ENCODE measurements at places on chromosomes 4 and X. TPM values are rescaled to one million over a fixed set of nuclear protein-coding genes. Genes with fewer than 3 reads are reported as not detected.
A peak's percentile ranks its signal among the peaks of the same experiment; 100 is the strongest.

DNA sequence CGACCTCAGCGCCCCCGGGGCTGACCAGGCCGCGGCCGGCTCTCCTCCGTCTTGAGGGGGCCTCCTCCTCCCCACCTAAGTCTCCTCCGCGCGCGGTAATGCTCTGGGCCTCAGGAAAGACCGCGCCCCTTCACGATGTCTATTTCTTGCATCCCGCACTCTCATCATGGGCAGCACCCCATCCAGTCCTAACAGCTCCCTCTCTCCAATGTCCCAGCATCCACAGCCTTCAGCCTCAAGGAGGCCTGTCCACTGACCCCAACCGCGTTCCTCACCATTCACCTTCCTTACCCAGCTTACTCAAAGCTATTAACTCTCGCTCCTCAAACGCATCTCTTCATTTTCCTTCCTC, 77.5 kb downstream of the MAGED4 start:
- DNase-seq: no peak

GRCh38 chr4:48958582-48958981, 27.5 kb upstream of the CWH43 start:
- no peak for DNase-seq

DNA sequence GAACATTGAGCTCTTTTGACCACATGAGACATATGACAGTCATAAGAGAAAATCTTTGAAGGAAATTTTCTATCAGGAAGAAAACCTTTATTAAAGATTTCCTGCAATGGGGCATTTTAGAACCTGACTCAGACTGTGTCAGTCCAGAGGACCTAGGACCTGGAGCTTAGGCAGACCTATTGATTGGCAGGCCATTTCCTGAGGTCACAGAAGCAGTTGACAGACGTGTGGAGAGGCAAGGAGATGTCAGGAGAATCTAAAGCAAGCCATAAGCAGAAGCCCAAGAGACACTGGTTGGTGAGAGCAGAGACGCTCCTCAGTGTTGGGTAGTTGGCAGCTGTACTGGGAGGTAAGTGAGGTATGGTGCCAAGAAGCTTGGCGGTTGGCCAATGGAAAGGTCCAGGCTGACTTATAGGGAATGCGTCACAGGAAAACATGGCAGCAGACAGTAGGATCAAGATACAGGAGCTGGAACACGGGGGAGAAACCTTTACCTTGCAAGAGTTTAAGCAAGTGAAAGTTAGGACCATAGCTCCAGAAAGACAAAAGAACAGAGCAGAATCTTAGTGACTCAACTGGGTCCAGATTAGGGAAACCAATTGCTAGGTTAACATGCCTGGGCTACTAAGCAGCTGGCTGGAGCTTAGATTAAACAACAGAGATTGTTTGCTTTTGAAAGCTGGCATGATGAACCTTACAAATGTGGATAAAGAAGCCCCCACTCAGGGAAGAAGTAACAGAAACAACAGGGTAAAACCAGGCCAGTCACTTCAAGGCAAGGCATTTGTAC, 18.6 kb downstream of the PALLD start:
- no peak for DNase-seq

The PITX2 gene
- not detected for total RNA-seq

DNA sequence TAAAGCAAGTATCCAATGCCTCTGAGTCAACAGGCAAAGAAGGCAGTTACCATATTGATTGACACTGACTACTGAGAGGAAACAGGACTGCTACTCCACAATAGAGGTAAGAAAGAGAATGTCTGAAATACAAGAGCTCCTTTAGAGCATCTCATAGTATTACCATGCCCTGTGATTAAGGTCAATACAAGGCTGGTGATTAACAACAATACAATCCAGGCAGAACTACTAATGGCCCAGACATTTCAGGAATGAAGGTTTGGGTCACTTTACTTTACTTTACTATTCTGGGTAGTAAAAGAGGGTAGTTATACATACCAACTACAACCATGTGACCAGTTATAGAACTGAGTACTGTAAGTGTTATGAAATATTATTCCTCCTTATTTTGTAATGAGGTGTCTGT, 44.5 kb downstream of the BRWD3 start:
- no peak for DNase-seq

The PNMA5 gene
- total RNA-seq: not detected

The PRDM5 gene
- 14.9 TPM for total RNA-seq

The UCP1 gene
- not detected for total RNA-seq

GRCh38 chr4:168876106-168876505, 133.9 kb downstream of the CBR4 start:
- no peak for DNase-seq

- DNase-seq: no peak
Measured at GRCh38 chr4:5755679-5756078, 44.7 kb downstream of the EVC start.

- no peak for DNase-seq
Measured at GRCh38 chrX:123943074-123943473, 18.4 kb upstream of the STAG2 start.

GRCh38 chr4:178322524-178323183, 880.4 kb upstream of the AGA start:
- no peak for DNase-seq

The DNAAF6 gene
- total RNA-seq: not detected

- DNase-seq: no peak
Measured at GRCh38 chr4:41012293-41012692, 202.0 kb downstream of the APBB2 start.

The ZRSR2 gene
- 0.64 TPM for total RNA-seq

DNA sequence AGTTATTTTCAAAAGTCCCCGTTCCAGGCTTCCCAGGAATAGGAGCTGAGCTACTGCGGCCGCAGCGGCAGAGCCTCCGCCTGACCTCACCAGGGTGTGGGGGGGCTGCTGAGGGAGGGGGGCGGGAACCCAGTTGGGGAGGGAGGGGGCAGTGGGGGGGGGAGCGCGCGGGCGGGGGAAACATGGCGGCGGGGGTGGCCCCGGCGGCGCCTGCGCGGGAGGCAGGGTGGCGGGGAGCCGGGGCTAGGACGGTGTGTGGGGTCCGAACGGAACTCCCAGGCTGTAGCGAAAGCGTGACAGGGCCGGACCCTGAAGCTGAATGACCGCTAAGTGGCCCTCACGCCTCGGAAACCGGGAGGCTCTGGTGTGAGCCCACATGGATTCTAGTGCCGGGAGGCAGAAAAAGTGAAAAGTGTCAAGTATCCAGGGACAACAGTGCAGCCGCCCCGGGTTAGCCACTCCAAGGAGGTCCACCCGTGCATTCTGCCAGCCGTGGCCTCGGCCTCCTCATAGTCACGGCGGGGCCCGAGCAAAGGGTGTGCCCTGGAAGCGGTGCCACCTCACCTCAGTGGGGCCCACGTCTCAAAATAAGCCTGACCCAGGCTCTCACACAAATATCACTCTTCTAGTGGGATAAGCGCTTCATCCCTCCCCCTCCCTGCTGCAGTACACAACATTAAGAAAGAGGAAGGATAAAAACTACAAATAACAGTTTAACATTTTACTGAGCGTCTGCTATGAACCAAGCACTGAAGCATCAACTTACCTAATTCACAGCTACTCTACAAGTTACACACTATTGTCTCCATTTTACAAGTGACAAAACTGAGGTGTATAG, at the start of gene KLHL13:
TSS of gene KLHL13 (minus strand) at position 98 of the 838 bp plus-strand sequence. CDS start 88,337 bp downstream, outside the sequence.
- peak; percentile 63 for DNase-seq

The HMX1 gene
- total RNA-seq: not detected

DNA sequence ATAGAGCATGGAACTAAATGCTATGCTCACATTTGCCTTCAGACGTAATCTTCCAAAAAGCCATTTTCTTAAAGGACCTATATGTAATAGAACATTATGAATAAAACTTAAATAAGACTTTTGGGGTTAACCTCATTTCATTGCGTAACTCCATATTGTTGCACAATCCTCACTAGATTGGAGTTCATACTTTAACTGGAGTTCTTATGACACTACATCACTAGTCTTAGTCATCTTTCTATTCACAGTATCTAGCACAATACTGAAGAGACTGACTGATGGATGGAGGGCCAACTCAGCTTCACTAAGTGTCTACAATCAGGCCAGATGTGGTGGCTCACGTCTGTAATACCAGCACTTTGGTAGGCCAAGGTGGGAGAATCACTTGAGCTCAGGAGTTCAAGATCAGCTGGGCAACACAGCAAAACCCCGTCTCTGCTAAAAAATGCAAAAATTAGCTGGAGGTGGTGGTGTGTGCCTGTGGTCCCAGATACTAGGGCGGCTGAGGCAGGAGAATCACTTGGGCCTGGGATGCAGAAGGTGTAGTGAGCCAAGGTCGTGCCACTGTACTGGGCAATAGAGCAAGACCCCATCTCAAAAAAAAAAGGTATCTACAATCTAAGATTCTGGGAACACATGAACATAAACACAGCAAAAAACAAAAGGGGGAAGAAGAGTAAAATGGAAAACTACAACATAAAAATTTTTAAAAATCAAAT, 80.8 kb upstream of the MAB21L2 start:
- DNase-seq: no peak

DNA sequence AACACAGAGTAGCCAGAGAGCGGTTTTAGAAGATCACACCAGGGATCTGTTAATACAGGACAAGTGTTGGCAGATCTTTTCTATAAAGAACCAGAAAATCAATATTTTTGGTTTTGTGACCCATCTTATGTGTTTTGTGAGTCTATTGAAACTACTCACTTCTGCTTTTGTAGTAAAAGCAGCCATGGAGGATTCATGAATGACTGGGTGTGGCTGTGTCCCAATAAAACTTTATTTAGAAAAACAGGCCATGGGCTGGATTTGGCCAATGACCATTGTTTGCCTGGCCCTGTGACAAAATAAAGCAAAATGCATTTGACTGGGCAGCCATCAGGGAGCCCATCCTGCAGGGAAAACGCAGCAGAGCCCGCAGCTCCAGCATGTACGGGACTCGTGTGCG, 99.9 kb upstream of the ADRA2C start:
- no peak for DNase-seq

- no peak for DNase-seq
Measured at GRCh38 chrX:31092970-31093638, 21.3 kb upstream of the FTHL17 start.

DNA sequence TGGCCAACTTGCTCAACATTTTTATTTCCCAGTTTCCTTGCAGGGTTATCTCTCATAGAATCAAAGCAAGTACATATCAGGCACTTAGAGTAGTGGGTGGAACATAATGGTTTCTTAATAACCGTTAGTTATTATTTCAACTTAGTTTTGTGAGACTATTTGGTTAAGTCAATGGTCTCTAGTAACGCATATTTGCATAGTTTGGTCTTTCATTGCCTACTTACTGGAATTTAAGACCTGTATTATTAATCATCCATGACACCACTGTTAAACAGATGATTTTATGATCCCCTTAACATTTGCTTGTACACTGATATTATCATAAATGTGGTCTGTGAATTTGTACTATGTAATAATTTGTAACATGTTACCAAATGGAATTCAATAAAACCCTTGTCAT, 70.9 kb upstream of the SMIM31 start:
- DNase-seq: no peak

The AFP gene
- not detected for total RNA-seq

The USP51 gene
- 9.0 TPM for total RNA-seq

The PLA2G12A gene
- 8.9 TPM for total RNA-seq

DNA sequence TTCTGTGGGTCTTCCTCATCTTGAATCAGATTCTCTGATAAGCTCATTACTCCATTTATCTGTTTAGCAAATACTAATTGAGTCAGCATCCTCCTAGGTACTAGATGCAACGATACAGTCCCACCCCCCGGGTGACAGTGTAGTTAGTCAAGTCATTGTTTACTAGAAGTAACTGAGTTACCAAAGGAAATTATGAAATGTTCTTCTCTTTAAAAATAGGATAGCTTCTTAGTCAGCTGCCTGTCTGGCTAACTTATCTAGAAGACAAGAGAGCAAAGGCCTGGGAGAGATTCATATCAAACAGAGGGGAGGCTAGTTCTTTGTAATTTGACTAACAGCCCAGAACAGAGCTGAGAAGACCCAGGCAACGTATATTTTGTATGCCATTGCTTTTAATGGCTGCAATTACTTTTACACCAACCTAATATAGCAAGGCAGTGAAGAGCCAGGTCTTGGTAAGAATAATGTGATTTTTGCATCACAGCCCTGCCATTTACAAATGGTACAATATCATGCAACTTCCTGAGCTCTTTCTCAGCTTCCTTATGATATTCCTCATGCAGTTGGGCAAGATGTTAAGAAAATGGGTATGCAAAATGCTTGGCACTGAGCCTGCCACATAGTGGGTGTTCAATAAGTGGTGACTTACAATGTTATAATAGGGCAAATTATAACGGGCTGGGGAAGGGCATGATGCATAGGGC, 149.9 kb downstream of the CHIC2 start:
- DNase-seq: no peak

DNA sequence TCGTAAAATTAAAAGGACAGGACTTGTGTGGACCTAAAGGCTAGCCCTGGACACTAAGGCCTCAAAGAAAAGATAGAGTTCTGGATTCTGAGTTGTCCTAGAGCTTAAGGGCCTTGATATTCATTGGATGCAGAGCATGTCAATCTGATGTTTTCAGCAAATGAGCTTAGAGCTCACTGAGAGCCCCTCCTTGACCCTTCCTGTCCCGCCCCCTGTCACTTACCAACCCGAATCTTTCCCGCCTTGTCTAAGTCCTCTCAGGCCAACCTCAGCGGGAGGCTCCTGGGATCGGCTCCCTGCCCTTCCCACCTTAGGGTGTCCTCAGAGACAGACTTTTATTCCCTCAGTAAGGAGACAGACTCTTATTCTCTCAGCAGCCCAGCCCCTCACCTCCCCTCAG, at the start of gene CT47C1:
TSS of gene CT47C1 (plus strand) at position 250 of the 400 bp plus-strand sequence. CDS start 233 bp downstream, outside the sequence.
- DNase-seq: no peak

The MED14 gene
- total RNA-seq: 10.5 TPM

GRCh38 chr4:7108046-7108625, 40.3 kb upstream of the GRPEL1 start:
- DNase-seq: no peak

GRCh38 chr4:175070444-175070843, 152.3 kb downstream of the ADAM29 start:
- no peak for DNase-seq

GRCh38 chr4:105415281-105415744, 58.5 kb downstream of the PPA2 start:
- DNase-seq: no peak

The XG gene
- 1.3 TPM for total RNA-seq

- DNase-seq: no peak
Measured at GRCh38 chr4:15438939-15439524, 11.2 kb downstream of the C1QTNF7 start.

DNA sequence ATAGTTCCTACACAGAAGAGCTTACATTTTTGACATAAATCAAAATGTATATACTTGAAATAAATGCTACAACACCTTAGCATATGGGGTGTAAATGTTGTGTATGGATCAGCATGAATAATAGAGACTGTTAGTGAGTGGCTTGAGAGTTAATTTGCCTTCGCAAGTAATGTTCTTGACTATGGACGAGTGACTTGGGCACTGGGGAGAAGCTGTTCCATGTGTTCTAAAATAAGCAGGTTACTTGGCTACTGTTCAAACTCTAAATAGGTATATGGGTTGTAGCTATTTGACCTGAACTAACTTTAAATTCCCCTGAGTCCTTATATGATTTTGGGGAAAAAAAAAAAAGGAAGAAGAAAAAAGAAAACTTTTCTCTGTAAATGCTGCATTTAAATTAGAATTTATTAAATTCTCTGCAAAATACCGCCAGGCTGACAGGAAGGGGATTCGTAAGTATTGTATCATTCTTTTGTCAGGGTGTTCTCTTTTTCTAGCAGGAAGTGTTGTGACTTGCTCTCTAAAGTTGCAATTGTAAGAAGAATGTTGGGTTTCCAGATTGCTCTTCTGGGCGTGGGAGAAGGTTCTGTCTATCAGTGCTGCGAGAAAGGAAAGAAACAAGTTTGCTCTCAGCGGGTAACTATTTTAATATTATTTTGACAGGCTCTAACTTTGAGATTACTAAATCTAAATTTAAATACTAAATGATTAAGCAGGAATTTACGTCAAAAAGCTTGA, 32.2 kb downstream of the PLS3 start:
- DNase-seq: no peak

GRCh38 chr4:182235021-182235795, 8.0 kb upstream of the TENM3 start:
- DNase-seq: no peak
